ENCODE measurements at places on chromosomes 5 and 9. TPM values are rescaled to one million over a fixed set of nuclear protein-coding genes. Genes with fewer than 3 reads are reported as not detected.
A peak's percentile ranks its signal among the peaks of the same experiment; 100 is the strongest.

TMC1 gene
- total RNA-seq: 0.96 TPM

FUBP3 gene
- 39.0 TPM for total RNA-seq

DNA sequence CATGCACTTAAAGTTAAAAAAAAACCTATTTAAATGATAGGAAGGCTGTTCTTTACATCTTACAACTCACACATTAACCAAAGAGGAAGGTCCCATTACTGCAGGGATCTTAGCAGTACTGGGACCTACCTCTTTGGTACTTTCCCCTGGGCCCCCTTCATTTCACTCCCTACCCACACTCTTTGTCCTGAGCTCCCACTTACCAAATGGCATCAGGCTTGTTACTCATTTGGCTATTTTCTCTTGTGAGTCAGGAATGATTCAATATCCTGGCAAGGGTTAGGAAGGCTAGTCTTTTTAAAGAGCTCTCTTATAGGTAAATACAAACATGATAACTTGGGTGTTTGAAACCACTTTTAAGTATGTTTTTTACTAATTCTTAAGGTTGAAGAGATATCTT, 117.4 kb upstream of the ELL2 start:
- DNase-seq: no peak

INSL4 gene
- total RNA-seq: 4.8 TPM

- peak; percentile 91 for DNase-seq
These were observed 533 bp downstream of the ARSB start for GRCh38 chr5:78984439-78985115.

WDR38 gene
- total RNA-seq: not detected

DNA sequence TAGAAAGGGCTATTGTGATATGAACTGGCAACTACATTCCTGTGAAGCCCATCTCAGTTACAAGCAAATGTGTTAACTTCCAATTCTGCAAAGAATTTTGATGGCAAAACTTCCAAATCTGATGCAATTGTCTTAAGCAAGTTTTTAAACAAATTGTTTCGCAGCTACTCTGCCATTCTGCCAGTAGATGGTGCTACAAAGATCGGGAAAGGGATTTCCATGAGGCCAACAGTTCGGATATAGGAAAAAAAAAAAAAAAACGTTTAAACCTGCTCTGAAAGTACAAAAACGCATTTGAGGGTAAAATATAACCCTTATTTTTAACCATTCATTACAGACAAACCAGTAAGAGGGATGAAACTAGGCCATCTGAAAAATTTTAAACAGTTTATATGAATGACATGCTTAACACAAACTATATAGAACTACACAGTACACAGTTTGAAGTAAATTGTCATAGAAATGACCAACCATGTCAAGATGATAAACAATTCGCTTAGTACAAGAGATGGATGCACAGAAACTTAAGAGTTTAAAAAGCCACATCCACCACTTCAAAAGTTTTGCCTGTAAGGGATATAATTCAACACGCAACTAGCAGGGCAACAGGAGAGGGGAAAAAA, 2.2 kb downstream of the HNRNPA0 start:
- peak; percentile 82 for DNase-seq

- no peak for DNase-seq
These were observed 173.7 kb downstream of the ERCC6L2 start for GRCh38 chr9:96048956-96049831.

LCN6 gene
- not detected for total RNA-seq

SLC45A2 gene
- total RNA-seq: 1.2 TPM

GRCh38 chr5:167050568-167051401, 1240.7 kb upstream of the WWC1 start:
- no peak for DNase-seq

GRCh38 chr5:932628-933250, 40.1 kb downstream of the TRIP13 start:
- DNase-seq: no peak

DNA sequence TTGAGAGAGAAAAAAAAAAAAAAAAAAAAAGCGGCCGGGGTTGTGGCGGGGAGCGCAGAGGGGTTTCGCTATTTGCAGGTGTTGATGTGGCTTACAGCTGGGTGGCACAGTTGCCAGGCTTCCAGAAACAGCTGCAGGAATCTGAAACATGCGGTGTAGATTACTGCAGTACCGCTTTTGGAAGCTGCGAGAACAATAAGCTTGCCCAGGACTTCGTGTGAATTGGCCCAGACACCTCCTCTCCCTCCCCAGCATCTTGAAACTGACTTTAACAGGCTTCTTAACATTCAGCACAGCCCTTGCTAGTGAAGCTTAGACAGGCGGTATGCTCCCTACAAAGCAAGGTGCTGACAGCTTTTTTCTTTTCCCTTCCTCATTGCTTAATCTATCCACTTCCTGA, 104.0 kb downstream of the ATP10B start:
- DNase-seq: no peak

- peak; percentile 35 for DNase-seq
These were observed 10.4 kb downstream of the UIMC1 start for GRCh38 chr5:176995896-176996767.

- no peak for DNase-seq
These were observed 76.4 kb downstream of the PRRT1B start for GRCh38 chr9:131621551-131622358.

- DNase-seq: peak; percentile 67
These were observed 599.1 kb upstream of the TYRP1 start for GRCh38 chr9:12094046-12094445.

GLRA1 gene
- not detected for total RNA-seq

CCDC192 gene
- not detected for total RNA-seq

TNC gene
- 437 TPM for total RNA-seq

LRRC19 gene
- total RNA-seq: 2.9 TPM

SNAPC4 gene
- total RNA-seq: 6.0 TPM

GRCh38 chr5:83589786-83590185, 118.2 kb downstream of the VCAN start:
- DNase-seq: no peak

GRCh38 chr5:127634007-127634406, 14.9 kb upstream of the CTXN3 start:
- DNase-seq: no peak

DNA sequence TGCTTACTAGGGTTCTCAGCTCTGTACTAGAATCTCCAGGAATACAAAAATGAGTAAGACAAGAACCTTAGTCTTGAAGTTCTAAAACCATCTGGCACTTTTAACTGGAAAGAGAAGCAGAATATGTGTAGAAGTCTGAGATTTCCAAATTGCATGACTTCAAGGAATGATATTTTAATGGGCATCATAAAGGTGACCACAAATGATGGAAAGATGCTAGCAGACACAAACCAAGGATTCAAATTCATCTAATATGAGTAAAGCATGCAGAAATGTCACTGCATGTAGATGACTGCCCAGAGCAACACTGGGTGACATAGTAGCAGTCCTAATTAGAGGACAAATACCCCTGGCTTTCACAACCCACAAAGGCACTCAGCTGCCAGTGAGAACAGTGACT, 117.2 kb downstream of the RPS23 start:
- DNase-seq: no peak

DNA sequence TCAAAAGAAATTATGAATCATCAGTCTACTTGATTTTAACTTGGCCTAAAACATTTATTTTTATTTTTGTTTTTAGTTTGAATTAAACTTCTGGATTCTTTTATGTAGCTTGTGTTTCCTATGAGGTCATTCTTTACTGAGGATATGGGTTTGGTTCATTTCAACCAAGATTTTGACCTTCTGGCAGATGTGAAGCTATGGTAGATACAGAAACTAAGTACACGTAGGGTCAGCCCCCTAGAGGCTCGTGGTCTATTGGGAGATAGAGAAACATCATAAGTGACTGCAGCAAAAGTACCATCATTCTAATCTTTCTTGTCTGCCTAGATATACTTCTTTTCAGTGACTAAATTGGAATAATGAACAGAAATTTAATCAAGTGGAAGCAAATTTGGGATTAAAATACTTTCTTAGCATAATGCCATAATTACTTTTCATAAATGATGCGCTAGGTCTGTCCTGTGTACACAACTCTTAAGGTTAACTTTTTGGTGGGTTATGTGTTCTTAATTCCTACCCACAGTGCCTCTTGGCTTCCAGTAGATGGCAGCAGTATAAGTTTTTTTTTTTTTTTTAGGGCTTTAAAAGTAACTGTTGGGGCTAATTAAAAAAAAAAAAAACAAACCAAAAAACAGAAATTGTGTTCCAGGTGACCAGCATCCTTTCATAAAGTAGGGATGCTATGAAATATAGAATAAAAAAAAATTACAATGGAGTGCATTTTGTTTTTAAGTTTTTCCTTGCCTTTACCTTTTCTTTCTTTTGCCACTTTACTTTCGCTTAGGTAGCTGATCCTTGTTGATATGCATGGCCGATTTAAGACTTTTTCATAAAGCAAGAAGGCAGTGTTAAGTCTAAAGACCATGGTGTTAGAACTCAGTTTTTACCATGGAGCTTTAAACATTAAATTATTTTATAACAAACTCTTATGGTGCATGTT, 49.9 kb downstream of the LRRTM2 start:
- DNase-seq: peak; percentile 9

DNA sequence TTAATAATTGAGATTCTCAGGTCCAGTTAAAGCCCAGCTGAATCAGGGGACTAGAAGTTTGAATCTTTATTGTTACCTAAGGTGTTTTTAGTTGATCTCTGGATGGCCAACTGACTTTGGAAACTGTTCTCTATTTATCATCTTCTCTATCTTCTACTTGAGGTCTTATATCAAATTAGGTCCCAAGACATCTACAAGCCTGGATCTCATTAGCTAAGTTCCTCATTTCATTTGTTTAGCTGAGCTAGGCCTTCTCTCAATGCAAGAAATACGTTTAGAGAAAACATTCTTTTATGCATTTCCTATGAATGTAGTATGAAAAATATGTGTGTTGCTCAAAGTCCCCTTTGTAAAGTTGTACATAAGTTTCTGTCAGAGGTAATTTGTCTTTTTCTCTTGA, 196.6 kb downstream of the PTTG1 start:
- no peak for DNase-seq

GRCh38 chr9:21830589-21830988, 28.2 kb downstream of the MTAP start:
- DNase-seq: no peak

GRCh38 chr9:28163619-28164018, 590.3 kb upstream of the C9orf72 start:
- DNase-seq: no peak

DNA sequence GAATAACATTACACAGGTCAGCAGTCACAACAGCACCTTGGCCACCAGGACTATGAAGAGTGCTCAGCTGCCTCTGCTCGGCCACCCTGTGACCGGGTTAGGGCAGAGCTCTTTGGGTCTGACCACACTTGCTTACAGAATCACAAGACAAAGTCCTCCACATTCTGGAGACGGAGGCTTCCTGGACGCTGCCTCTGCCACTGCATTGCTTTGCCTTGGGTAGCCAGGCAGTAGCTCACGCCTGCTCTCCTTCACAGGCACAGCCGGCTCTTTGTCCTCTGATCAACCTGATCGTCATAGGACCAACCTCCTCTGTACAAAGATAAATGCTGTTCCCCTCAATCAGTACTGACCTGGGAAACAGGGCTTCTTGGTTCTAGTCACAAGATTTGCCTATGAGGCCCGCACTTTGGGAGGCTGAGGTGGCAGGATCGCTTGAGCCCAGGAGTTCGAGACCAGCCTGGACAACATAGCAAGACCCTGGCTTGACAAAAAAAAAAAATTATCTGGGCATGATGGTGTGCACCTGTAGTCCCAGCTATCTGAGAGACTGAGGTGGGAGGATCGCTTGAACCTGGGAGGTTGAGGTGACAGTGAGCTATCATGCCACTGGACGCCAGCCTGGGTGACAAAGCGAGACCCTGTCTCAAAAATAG, 128.4 kb upstream of the IER5L start:
- no peak for DNase-seq

- no peak for DNase-seq
These were observed 609.5 kb upstream of the RGMB start for GRCh38 chr5:98163796-98164493.

DNA sequence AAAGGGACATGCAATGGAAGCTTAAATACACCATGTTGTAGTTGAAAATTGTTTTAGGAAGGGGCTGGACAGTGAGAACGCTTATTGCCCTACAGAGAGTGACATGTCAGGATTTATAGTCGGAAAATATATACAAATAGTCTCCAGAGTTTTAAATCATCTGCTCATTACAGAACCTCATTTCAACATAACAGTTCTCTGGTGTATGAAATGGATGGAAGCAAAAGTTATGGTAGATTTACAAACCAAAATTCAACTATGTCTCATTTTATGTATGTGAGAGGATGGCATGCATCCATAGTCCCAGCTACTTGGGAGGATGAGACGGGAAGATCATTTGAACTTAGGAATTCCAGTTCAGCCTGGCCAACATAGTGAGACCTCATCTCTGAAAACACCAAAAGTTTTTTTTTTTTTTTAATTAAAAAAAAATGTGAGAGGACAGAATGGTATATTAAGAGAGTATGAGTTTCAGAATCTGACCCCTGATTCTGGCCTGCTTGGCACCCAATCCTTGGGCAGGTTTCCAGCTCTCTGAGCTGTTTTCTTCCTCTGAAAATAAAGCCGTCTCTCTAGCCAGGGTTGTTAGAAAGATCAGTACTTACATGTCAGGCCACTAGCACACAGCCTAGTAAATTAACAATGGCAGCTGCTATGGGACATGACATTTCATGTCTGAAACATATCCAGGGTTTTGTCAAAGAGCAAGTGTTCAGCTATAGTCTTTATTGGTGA, 40.1 kb downstream of the IQGAP2 start:
- DNase-seq: no peak

GRCh38 chr9:82332774-82333152, 344.2 kb downstream of the SPATA31D1 start:
- DNase-seq: peak; percentile 21

DNA sequence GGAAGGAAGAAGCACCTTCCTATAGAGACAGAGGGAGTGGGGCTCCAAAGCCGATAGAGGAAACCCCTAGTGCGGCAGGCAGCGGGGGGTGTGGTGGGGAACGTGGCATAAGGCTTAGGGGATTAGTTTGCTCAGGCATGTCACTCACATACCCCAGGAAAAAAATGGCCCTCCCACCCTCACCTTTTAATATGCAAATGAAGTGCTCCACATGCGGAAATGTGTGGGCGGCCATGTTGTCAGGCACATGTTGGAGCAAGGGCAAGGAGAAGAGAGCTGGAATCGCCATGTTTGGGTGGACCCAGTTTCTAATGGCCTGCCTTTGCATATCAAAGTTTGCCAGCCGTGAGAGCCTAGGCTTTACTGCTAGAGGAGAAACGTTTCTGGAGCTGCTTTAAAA, 758.8 kb downstream of the NR2F1-AS1 start:
- DNase-seq: no peak

DNA sequence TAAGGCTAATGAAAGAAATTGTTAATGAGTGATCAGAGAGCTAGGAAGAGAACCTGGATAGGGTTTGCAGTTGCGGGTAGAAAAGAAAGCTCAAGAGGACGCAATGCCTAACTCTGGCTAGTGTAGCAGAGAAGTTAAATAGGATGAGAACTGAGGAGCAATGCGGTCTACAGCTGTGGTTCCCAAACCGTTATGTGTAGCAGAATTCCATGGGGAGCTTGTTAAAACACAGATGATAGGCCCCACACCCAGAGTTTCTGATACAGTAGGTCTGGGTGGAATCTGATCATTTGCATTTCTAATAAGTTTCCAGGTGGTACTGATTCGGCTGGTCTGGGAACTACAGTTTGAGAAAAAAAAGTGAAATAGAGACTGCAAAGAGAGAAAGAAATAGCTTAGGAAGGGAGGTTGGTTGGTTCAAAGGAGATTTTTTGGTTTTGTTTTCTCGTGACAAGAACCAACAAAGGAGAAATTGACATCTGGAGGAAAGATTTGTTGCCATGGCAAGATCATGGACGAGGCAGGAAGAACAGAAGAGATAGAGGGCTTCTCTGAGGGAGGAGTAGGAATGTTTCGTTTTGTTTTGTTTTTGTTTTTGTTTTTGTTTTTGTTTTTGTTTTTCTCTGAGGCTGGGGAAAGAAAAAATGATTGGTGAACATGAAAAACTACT, 276.1 kb downstream of the ARRDC3 start:
- DNase-seq: no peak
